ENCODE measurements at places on chromosomes 6 and 20. TPM values are rescaled to one million over a fixed set of nuclear protein-coding genes. Genes with fewer than 3 reads are reported as not detected.

CRISP1 gene
- total RNA-seq = not detected

HCRTR2 gene
- not detected for total RNA-seq

XPO5 gene
- 57.6 TPM for total RNA-seq

WFDC5 gene
- not detected for total RNA-seq

BLOC1S5 gene
- total RNA-seq = 21.5 TPM

KCNS1 gene
- total RNA-seq = 0.11 TPM

CRISP3 gene
- not detected for total RNA-seq

KIFC1 gene
- 175 TPM for total RNA-seq

PI16 gene
- total RNA-seq = 0.63 TPM

EYA4 gene
- total RNA-seq = not detected

C6orf58 gene
- not detected for total RNA-seq

CDH4 gene
- total RNA-seq = 0.13 TPM

ROS1 gene
- total RNA-seq = not detected

ISM1 gene
- 3.7 TPM for total RNA-seq

SPAG4 gene
- total RNA-seq = 5.0 TPM

ACTL10 gene
- 2.9 TPM for total RNA-seq

C20orf141 gene
- not detected for total RNA-seq

CALHM6 gene
- total RNA-seq = 20.6 TPM

SGK1 gene
- 21.2 TPM for total RNA-seq

PKHD1 gene
- not detected for total RNA-seq

SYCP2L gene
- total RNA-seq = not detected

TRAPPC3L gene
- total RNA-seq = not detected

ANKRD66 gene
- total RNA-seq = not detected

COL21A1 gene
- not detected for total RNA-seq

RNF144B gene
- 1.9 TPM for total RNA-seq

CDH22 gene
- not detected for total RNA-seq

SIRPD gene
- total RNA-seq = not detected

ATP6V1G2 gene
- total RNA-seq = 2.5 TPM

TFAP2C gene
- not detected for total RNA-seq

ADGRB3 gene
- total RNA-seq = not detected

NFATC2 gene
- 53.5 TPM for total RNA-seq

BPIFA1 gene
- total RNA-seq = not detected

POU3F2 gene
- not detected for total RNA-seq

TNF gene
- total RNA-seq = 53.4 TPM

DEFB132 gene
- total RNA-seq = not detected

CRISP2 gene
- not detected for total RNA-seq

CDYL gene
- 32.5 TPM for total RNA-seq

GDAP1L1 gene
- not detected for total RNA-seq

MYCT1 gene
- total RNA-seq = not detected
